ENCODE measurements at places on chromosomes 5 and 9.

DNA sequence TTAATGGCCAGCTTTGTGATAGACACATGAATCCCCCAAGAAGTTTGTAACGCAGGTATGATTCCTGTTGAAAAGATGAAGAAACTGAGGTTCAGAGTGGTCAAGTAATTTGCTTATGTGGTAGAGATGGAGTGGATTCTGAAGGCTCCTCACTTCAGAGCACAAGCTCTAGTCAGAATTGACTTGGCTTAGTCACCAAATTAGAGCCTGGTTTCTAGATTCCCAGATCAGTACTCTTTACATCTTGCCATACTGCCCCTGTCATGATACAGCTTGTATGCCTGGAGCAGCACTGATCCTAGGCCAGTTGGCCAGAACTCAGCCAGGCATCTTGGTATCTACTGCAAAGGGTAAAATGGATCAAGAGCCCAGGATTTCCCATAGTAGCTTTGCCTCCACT, 284.4 kb upstream of the RFX3 start:
- no peak for DNase-seq

DNA sequence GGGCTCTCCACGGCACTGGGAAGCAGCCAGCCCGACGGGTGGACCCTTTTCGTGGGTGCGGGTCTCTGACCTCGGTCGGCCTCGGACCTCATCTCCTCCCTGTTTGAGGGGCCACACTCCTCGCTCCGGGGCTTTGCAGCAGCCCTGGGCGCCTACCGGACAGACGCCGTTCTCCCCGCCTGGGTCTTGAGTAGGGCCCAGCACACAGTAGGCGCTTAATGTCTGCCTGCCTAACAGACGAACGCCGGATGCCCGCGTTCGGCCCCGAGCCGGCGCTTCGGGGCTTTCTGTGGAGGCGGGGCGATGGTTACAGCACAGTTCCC, 842 bp upstream of the GTF3C5 start:
- DNase-seq: no peak

DNA sequence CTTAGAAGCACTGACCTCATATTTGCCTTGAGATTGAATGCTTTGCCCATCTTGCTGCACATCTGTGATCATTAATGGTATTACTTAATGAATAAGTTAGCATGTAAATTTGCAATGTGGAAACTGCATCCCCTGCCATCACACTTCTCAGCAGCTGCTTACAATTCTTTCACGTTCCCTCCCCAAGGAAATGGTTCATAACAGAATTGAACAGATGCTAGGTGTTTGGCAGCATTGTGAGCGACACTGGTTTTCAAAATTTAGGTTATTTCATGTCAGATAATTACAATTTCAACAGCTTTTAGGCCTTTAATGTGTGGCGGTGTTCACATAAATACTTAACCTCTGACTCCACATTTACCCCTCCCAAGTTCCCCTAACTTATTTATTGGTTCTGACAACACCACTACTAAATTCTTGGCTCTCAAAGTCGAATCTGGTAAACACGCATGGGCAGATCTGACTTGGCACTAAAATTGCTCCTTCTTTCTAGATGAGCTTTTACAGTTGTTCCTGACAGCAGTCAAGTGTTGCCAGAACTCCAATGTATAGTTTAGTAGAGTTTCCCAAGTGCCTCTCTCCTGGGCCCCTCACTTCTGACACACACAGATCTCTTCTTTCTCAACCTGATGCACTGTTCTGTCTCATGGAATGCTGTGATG, 46.8 kb downstream of the SLC1A3 start:
- no peak for DNase-seq

- DNase-seq: no peak
Measured at GRCh38 chr9:99391937-99392594, 170.0 kb downstream of the SEC61B start.

- DNase-seq: no peak
Measured at GRCh38 chr5:33049298-33049697, 338.2 kb downstream of the NPR3 start.

GRCh38 chr5:122915717-122916461, 70.5 kb downstream of the SNX24 start:
- DNase-seq: no peak

GRCh38 chr9:38160613-38161215, 91.7 kb upstream of the SHB start:
- peak; percentile 51 for DNase-seq

GRCh38 chr5:81773161-81773560, 22.3 kb upstream of the SSBP2 start:
- DNase-seq: no peak

DNA sequence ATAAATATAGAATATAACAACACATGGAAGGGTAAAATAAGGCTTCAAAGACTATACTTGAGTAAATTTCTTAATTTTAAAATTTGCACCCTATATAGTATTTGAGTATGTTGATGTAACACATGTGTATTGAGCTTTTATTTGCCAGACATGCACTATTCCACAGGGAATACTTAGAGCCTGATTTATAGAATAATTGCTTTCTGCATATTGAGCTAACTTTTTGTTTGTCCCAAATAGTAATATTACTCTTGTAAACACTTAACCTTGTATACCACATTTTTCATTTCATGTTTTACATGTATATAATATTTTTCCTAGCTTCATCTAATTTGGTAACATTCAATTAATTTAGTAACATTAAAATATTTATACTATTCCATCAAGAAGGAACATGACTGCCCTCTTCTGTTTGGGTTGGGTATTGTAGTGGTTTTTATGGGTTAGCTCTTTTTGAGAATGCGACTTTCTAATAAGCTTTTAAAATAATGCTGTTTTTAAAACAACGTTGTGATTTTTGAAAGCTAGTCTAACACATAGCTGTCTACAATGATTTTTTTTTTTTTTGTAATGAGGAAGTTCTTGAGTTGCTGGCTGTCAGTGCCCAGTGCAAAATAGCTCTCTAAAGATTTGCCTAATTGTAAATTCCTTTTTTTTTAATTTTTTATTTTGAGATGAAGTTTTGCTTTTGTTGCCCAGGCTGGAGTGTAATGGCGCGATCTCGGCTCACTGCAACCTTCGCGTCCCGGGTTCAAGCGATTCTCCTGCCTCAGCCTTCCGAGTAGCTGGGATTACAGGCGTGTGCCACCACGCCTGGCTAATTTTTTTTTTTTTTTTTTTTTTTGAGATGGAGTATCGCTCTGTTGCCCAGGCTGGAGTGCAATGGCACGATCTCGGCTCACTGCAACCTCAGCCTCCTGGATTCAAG, 4.8 kb downstream of the SUB1 start:
- peak; percentile 66 for DNase-seq

- no peak for DNase-seq
Measured at GRCh38 chr9:89380437-89381307, 62.4 kb downstream of the SECISBP2 start.

DNA sequence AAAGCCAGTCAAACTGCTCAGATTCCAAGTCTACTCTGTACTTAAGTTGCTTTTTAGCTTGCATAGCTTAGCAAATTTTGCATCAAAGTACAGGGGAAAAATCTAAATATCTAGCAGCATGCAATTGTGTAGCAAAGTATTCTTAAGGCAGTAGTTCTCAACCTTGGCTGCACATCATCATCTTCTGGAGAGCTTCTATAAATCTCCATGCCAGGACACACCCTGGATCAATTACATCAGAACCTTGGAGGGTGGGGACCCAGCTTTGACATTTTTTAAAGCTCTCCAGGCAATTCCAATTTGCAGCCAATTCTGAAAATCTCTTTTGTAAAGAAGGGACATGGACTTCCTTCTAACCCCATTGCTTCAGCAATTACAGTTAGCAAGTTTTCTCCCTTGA, 187.5 kb downstream of the SNCAIP start:
- DNase-seq: no peak

- DNase-seq: peak; percentile 30
Measured at GRCh38 chr5:122126756-122127321, 2.5 kb upstream of the ZNF474 start.

DNA sequence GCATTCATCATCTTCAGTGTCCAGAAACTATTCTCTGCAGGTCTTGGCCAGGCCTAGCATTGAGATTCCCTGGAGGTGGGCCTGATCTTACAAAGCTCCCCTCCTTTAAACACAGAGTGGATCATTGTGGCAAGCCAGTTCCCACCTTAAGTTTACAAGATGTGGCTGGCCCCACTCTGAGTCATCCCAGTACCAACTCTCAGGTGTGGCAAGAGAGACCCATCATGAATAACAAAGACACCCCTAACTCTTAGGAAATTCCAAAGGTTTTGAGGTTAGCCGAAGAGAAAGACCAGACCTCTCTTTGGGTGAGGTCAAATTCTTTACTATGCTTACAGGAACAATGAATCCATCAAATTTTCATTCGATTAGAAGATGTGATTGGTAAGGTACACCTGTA, 78.2 kb downstream of the RFK start:
- DNase-seq: no peak

- peak; percentile 96 for DNase-seq
Measured at GRCh38 chr9:137396227-137396626, 26.7 kb downstream of the EXD3 start.

DNA sequence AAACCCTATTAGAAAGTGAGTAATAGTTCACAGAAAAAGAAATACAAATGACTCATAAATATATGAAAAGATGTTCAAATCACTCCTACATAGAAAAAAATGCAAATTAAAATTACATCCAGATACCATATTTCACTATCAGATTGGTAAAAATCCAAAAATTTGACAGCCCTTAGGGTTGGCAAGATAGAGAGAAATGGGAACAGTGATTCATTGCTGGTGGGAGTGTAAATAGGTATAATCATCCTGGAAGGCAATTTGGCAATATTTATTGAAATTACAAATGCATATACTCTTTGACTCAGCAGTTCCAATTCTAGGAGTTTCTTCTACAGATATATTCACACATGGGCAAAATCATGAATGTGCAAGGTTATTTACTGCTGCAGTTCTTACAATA, 273.5 kb downstream of the NR2F1-AS1 start:
- DNase-seq: peak; percentile 63

DNA sequence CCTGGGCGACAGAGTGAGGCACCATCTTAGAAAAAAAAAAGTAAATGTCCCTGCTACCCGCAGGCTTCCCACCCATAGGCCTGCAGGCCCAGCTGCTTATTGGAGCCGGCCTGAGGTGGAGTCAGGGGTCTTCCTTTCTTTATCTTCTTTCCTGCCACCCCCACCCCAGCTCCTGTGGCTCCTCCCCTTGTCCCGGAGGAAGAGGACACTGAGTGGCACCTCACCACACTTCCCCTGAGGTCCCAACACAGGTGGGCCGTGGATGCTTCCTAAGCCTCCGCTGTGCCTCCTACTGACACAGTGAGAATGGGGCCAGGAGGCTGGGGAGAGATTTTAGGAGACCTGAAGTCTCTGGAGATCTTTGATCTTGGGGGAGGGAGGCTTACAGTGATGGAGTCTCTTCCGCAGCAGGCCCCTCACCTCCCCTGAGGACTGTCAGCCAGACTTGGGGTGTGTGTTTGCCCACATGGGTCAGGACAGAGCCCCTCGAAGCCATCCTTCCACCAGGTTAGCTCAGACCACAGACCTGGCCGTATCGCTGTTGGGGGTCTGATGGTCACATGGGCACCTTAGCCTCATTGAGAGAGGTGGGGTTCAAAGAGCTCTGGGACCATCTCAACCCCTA, 135.4 kb upstream of the IER5L start:
- DNase-seq: no peak

GRCh38 chr5:160083501-160083900, 35.7 kb downstream of the PWWP2A start:
- no peak for DNase-seq

DNA sequence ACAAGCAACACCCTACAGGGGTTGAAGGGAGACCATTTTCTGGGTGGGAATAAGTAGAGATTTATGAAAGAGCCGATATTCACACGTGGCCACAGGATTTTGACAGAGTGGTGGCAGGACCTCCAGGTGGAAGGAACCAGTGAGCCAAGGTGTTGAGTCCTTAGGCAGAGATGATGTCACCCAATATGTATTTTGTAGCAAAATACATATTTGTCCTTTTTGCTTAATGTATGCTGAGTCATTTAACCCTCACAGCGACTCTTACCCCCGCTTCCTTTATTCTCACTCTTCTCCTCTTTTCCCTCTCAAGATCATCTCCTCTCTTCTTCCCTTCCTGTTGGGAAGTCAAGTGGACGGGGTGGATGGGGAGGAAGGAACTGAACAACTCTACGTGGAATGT, 215.7 kb upstream of the S1PR3 start:
- peak; percentile 43 for DNase-seq

GRCh38 chr9:4298255-4299004, 1.4 kb downstream of the GLIS3 start:
- DNase-seq: peak; percentile 27

GRCh38 chr9:31824860-31825259, 559.6 kb upstream of the ACO1 start:
- DNase-seq: no peak

DNA sequence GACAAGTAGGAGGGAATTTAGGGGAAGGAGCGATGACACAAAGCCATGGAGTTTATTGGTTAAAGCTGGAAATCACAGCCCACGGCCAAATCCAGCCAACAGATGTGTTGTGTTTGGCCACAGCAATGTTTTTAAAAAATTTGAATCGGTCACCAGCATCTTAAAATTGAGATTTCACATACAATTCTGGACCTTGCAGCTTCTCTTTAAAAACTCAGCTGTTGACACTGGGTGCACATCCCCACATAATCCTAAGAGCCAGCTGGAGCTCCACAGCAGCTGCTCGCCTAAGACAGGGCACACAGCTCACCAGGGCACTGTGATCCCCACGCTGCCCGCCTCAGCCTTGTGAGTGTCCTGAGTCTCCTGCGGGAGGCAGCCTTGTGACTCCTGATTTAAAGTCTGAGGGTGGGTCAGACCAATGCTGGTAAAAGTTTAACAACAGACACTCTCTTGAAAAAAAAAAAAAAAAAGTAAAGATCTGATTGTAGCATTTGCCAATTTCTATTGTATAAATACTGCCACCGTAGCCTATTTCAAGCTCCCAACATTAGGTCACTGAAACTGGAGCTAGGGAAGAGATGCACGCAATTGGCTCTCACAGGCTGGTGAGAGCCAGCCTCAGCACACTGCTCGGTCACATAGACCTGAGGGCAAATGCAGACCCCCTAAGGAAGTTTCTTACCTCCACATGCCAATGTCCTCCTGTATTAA, 124.8 kb downstream of the HSD17B3 start:
- DNase-seq: no peak

- DNase-seq: peak; percentile 75
Measured at GRCh38 chr5:149153751-149154610, 12.7 kb downstream of the ABLIM3 start.

GRCh38 chr9:113504725-113505590, 41.4 kb downstream of the RGS3 start:
- no peak for DNase-seq

DNA sequence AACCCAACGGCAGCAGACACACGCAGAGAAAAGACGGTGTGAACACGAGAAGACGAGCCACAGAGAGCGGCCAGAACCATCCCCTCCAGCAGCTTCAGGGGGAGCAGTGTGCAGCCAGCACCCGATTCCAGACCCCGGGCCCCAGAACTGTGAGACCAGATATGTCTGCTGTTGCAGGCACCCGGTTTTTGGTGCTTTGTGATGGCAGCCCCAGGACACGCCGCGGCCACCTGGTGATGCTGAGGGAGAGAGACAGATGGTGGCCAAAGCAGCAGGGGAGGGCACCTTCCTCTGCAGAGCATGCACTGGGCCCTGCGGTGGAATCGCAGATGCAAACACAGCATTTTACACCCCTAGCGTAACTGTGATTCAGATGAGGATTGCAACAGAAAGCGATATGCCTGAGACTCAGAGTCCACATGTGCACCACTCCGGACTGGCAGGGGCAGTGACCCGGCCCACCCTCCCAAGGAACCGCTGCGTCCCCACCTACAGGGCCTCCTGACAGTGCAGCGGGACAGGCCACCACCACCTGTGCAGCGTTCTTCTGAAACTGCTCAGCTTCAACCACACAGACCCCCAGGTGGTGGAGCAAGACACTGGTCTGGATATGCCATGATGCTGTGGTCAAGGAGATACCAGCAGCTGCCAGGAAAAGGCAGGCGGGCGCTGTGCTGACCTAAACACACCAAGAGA, 24.0 kb downstream of the ZDHHC11B start:
- no peak for DNase-seq

Data from IMR-90 (cell line).